Right hindlimb (tissue), 1 donor: ENCODE measurements at places on chromosomes 12 and 14.

- DNase-seq: no peak
Observed at GRCh38 chr12:88181881-88182280, 39.8 kb downstream of the TMTC3 start.

- no peak for DNase-seq
Observed at GRCh38 chr12:13603953-13604352, 377.4 kb downstream of the GRIN2B start.

DNA sequence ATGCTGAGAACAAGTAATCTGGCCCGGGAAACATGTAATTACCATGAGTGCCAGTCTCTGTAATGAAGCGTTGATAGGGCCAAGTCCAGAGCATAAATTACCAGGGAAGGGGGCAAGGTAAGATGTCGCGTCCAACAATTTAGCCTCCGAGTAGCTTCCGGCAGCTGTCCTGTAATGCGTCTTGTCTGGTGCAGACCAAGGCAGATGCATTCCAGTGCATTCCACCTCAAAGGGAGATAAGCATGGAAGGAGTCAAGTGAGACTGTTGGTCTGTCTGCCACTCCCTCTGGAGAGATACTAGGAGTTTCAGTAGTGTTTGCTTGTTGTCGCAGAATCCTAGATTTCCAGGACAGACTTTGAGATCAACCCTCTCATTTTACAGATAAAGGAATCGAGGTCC is 218.3 kb downstream of the AACS start:
- no peak for DNase-seq

DNA sequence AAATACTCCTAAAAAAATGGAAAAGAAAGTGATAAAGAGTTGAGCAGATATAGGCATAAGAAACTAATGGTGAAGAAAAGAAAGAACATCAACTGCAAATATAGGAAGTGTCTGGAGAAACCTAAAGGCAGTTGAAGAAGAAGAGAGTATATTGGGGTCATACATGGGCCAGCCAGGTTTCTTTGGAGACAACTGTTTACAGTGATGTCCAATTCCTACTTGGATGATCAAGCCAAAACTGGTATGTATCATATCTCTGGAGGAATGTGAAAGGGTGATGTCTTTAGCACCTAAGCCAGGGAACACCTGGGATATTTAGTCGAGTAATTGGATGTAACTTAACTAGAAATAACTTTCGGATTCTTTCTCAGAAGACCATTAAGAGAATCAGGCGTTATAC is 129.3 kb upstream of the FLRT2 start:
- peak; percentile 43 for DNase-seq

GRCh38 chr14:104598039-104598909 is 6.3 kb downstream of the TMEM179 start:
- no peak for DNase-seq

DNA sequence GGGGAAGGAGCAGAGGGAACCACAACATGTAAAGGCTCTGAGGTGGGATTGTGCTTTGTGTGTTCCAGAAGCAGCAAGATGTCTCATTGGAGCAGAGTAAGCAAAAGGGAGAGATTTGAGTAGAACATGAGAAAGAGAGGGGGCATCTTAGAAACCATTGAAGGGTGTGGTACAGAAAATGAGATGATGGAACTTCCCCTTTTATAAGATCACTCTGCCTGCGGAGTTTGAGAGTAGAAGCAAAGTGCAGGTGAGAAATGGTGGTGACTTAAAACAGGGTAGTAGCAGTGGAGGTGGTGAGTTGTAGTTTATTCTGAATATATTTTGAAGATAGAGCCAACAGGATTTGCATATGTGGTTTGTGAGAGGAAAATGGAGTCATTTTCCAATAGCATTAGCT is 56.0 kb downstream of the FBXO34 start:
- DNase-seq: no peak

GRCh38 chr14:99736603-99737371 is 52.7 kb downstream of the CYP46A1 start:
- DNase-seq: peak; percentile 50

- no peak for DNase-seq
Observed at GRCh38 chr12:71415336-71416231, 24.0 kb upstream of the LGR5 start.

GRCh38 chr14:20516921-20517320 is 11.6 kb downstream of the RNASE10 start:
- no peak for DNase-seq

- no peak for DNase-seq
Observed at GRCh38 chr12:51188359-51189051, 15.6 kb upstream of the TFCP2 start.

- DNase-seq: no peak
Observed at GRCh38 chr14:87084908-87085307, 908.1 kb downstream of the GALC start.

GRCh38 chr14:65470404-65470880 is 57.9 kb downstream of the FUT8 start:
- DNase-seq: no peak

DNA sequence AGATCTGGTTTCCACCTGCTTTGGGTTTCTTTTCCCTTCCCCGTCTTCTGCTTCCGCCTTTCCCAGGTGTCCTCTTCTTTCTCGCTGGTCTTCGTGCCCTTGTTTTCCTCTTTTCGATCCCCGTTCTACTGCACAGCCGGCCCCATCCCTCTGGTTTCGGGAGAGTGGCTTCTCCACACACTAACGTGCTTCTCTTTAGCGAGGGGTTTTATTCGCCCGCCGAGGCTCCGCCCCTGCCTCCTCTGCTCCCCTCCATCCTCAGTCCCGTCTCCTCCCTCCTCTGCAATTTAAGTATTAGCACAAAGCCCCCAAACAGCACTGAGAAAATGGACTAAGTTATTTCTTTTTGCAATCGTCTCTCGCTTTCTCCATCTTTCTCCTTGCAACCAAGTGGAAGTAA is at the start of gene SLC7A8:
TSS of gene SLC7A8 (minus strand) at position 182 of the 400 bp plus-strand sequence. CDS start 746 bp downstream, outside the sequence.
- peak; percentile 73 for DNase-seq

GRCh38 chr12:91637789-91638624 is 455.4 kb upstream of the DCN start:
- no peak for DNase-seq

GRCh38 chr12:120843472-120843871 is 60.7 kb downstream of the SPPL3 start:
- no peak for DNase-seq

DNA sequence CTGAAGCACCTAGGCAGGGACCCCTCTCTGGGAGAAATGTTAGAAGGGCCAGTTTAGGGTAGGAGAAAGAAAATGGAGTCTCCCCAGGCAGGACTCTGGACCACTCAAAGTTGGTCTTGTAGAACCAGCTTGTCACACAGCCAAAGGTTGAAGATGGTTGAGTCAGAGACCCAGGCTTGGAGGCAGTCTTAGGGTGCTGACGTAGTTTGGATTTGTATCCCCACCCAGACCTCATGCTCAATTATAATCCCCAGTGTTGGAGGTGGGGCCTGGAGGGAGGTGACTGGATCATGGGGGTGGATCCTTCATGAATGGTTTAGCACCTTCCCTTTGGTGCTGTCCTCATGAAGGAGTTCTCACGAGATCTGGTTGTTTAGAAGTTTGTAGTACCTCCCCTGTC is 121.2 kb downstream of the CRACR2A start:
- no peak for DNase-seq

- DNase-seq: no peak
Observed at GRCh38 chr14:103508521-103509329, 13.9 kb downstream of the CKB start.

GRCh38 chr14:75127903-75128595 is 1.2 kb upstream of the NEK9 start:
- no peak for DNase-seq

GRCh38 chr12:50201987-50202521 is 34.9 kb upstream of the CERS5 start:
- no peak for DNase-seq

GRCh38 chr14:22821193-22822015 is 6.2 kb upstream of the SLC7A7 start:
- peak; percentile 36 for DNase-seq

GRCh38 chr12:75816897-75817296 is 214.7 kb downstream of the PHLDA1 start:
- DNase-seq: no peak

DNA sequence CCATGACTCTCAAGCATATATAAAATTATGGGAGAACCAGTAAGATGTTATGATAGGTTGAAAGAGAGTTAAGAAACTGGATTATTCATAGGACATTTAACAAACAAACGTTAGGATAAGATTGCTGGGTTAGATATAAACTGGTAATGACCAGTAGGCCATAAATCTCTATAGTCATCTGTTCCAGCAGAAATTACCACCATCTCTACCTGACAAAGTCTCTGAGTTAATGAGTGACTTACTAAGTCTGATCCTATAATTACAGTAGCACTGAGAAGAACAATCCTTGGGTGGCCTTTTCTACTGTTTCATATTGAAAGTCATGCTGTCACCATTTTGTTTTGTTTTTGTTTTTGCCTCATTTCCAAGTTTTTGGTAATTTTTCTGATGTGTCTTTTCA is 136.9 kb upstream of the CNOT2 start:
- no peak for DNase-seq

DNA sequence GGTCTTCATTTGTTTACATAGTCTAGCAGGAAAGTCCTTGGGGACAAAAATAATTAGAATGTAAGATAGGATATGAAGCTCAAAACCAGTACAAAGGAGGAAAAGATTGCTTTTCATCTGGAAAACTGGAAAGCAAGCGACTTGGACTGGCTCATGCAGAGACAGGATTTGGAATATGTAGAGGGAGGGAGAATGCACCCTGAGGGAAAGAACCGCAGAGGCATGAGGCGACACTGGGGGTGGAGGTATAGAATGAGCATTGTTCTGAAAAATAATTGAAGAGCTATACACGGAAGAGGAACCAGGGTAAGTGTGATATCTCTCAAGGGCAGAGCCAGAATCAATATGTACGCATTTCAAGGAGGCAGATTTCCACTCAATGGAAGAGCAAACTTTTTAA is 85.5 kb downstream of the PLEKHG3 start:
- no peak for DNase-seq

GRCh38 chr12:114692186-114693058 is 8.4 kb upstream of the TBX3 start:
- DNase-seq: no peak

DNA sequence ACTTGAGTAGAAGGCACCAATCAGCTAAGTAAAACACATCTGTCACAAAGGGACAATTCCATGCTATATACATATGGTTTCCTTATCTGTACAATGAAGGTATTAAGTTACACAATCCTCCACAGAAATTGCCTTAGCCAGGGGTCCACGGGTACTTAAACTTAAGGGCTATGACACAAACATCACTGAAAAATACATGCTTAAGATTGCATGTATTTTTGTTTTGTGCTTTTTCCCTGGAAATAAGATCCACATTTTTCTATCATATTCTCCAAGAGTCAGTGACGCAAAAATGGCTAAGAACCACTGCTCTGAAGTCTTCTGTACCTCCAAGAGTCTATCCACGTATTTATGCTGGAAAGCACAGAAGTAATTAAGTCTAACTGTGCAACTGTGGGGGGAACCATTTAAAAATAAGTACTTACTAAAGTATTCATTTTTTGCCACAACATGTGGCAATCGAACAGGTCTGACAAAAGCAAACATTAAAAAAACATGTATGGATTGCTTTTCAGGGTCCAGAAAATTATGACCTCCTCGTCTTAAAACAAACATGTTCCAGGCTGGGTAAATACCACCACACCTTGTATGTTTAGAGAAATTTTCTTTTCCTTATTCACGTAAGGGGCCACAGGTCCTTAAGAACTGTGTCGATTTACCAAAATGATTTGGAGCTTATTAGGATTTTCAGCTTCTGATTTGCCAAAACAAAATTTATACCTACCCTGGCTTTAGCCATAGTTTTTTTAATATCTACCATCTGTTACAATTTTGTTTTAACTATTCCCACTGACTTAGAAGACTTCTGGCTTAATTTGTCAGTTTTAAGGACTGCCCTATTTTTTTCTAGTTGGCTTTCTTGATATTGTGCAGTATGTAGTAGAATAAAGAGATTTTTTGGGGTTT is 2.8 kb downstream of the SLC38A2 start:
- no peak for DNase-seq

DNA sequence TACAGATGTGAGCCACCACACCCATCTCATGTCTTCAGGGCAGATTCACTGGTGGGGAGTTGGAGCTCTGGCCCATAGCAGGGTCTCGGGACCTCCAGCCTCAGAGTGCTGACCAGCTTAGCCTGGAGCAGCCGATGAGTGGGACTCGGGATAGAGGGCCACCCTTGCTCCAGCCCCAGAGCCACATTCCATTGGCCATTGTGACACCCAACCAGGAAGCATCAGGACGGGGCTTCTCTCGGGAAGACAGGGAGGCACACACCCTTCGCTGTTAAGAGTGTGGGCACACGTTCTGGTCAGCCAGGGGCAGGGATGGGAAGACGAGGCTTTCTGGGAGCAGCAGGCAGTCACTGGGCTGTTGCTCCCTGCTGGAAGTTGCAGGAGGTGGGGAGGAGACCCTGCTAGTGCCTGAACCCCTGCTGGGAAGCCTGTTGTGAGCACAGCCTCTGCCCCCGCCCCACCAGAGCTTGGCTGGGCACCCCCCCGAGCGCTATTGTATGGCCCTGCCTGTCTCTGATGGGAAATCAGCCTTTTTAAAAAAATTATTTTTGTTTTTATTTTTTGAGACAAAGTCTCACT is 1.6 kb downstream of the ADGRD1 start:
- no peak for DNase-seq

- peak; percentile 90 for DNase-seq
Observed at GRCh38 chr14:103206836-103207387, 83.7 kb downstream of the TNFAIP2 start.

- DNase-seq: no peak
Observed at GRCh38 chr14:105860615-105861580, 334.5 kb downstream of the TMEM121 start.

DNA sequence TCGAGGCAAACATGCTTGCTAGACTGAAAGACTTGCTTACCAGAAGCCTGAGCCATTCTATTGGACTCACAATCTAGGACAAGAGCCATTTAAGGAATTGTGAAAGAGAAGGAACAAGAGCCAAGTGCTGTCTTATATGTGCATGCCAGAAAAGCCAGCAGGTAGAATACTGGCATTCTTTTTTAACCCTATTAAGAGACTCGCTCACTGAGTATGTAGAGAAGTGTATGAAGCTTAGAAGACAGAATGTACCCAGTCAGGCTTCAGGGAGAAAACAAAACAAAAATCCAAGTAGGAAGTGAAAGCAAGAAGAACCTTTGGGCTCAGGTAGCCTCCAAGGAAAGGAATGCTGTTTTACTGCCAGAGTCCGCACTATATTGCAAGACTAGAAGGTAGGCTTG is 65.9 kb downstream of the DCAF5 start:
- DNase-seq: no peak
